Nephron progenitor cell (in vitro differentiated cells): ENCODE measurements at places on chromosomes 6 and 20.

- H3K27ac ChIP-seq = peak overlapping the region; percentile 30
- peaks cover 4% of the 10 kb centered on the region for H3K27me3 ChIP-seq
- H3K4me1 ChIP-seq = peaks cover 48% of the 10 kb centered on the region
- DNase-seq = no peak
- peak overlapping the region; percentile 26 for H3K4me3 ChIP-seq
- H3K36me3 ChIP-seq = peaks cover 24% of the 10 kb centered on the region
Observed at GRCh38 chr6:3294921-3295871, 36.4 kb downstream of the PSMG4 start.

- no peaks in the 10 kb centered on the region for H3K36me3 ChIP-seq
- no peaks in the 10 kb centered on the region for H3K4me1 ChIP-seq
- H3K27ac ChIP-seq = no peak overlapping the region
Observed at GRCh38 chr6:62075869-62076268, 210.2 kb downstream of the KHDRBS2 start.

- peaks cover 73% of the 10 kb centered on the region for H3K27me3 ChIP-seq
- H3K36me3 ChIP-seq = no peaks in the 10 kb centered on the region
- no peak overlapping the region for H3K27ac ChIP-seq
- no peak for DNase-seq
- peaks cover 24% of the 10 kb centered on the region for H3K4me1 ChIP-seq
Observed at GRCh38 chr20:689348-689747, 13.7 kb upstream of the SCRT2 start.

DNA sequence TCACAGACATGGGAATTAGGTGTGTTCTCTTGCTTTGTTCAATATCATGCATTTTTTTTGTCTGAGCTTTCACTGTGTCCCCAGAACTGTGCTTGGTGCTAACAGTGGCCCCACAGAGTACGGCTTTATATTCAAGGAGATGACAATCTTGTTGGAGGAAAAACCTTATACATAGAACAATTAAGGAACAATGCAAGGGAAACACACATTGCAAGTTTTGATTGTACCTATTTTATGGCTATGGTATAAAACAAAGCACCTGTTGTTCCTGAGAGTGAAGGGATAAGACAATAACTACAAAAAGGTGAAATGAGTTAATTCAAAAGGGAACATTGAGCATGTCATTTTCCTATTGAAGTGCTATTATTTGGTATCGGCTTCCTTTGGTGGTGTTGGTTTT lies 143.9 kb upstream of the ESR1 start:
- peaks cover 14% of the 10 kb centered on the region for H3K4me1 ChIP-seq
- no peaks in the 10 kb centered on the region for H3K36me3 ChIP-seq
- H3K27me3 ChIP-seq = peaks cover 11% of the 10 kb centered on the region
- H3K27ac ChIP-seq = no peak overlapping the region

DNA sequence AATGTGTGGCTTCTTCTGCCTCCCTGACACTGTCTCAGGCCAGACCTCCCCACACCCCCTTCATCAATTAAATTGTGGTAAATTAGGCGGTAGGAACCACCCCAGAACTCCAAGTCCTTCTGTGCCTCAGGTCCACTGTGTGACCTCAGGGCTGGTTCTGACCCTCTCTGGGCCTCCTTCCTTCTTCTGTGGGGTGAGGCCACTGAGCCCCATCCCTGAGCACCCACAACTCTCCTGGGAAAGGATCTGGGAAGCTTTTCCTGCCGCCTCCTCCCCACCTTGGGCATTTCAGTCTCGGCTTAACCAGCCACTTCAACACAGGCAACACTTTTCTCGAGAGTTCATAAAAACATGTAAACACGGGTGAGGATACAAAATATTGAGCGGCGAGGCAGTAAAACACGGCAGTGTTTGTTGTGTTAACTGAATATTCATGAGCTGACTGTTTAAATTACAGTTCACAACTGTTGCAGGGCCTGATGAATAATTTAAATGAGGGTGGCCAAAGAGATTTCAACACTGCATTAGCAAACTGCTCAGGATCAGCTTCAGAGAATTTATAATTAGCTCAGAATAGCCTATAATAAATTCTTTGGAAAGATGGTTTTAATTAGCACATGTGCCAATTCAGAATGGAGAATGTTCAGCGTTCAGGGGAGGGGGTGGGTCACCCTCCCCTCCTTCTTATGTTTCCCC lies 112.1 kb downstream of the TOX2 start:
- DNase-seq = no peak
- H3K36me3 ChIP-seq = no peaks in the 10 kb centered on the region
- H3K27me3 ChIP-seq = peaks cover 44% of the 10 kb centered on the region
- peaks cover 9% of the 10 kb centered on the region for H3K4me1 ChIP-seq
- no peak overlapping the region for H3K4me3 ChIP-seq
- H3K27ac ChIP-seq = no peak overlapping the region

- peaks cover 55% of the 10 kb centered on the region for H3K36me3 ChIP-seq
- H3K4me3 ChIP-seq = no peak overlapping the region
- DNase-seq = no peak
- peaks cover 27% of the 10 kb centered on the region for H3K4me1 ChIP-seq
- no peak overlapping the region for H3K27ac ChIP-seq
Observed at GRCh38 chr6:111027219-111027618, 45.4 kb downstream of the RPF2 start.

DNA sequence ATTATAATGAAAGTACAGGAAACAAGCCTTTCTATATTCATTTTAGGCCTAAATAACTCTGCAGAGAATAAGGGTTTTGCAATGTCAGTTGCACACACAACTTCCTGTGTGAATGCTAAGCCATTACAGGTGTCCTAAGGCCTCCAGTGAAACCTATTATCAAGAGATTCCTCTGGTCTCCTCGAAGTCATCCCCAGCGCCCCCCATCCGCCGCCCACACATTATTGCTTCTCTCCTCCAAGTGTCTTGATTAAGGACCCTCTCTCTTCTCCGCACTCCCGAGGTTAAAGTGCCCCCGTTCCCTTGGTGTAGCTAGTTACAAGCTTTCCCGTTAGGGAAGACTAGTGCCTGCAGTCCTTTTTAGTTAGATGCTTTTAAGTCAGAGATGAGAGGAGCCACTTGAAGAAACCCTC lies 1.3 kb downstream of the HIVEP2 start:
- H3K27ac ChIP-seq = peak overlapping the region; percentile 100
- DNase-seq = peak; percentile 16
- H3K36me3 ChIP-seq = no peaks in the 10 kb centered on the region

DNA sequence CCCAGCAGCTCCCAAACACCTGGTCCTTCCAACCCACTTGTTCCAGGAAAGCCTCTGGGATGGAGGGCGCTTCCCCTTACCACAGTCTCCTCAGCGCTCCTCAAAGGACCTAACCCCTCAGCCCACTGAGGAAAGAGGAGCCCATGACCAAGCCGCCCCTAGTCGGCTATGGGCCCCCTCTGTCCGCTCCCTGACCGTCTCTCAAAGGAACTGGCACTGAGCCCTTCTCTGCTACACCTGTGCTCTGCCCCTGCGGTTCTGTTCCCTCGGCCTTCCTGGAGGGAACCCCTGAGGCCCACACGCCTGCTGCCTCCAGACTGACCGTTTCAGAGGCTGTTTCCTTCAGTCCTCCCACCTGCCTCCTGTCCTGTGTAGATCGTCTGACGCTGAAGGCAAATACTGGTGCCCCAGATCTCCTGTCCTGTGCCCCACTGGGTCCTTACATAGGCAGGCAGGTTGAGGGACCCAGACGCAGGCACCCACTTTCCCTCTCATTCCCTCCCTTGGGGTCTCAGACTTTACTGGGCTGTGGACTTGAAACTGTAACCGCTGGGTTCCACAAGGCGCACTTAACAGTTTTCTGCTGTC lies 1.9 kb upstream of the SLC4A11 start:
- peak overlapping the region; percentile 86 for H3K27ac ChIP-seq
- H3K27me3 ChIP-seq = peaks cover 94% of the 10 kb centered on the region
- H3K4me1 ChIP-seq = peaks cover 36% of the 10 kb centered on the region
- peak overlapping the region; percentile 72 for H3K4me3 ChIP-seq
- DNase-seq = no peak

DNA sequence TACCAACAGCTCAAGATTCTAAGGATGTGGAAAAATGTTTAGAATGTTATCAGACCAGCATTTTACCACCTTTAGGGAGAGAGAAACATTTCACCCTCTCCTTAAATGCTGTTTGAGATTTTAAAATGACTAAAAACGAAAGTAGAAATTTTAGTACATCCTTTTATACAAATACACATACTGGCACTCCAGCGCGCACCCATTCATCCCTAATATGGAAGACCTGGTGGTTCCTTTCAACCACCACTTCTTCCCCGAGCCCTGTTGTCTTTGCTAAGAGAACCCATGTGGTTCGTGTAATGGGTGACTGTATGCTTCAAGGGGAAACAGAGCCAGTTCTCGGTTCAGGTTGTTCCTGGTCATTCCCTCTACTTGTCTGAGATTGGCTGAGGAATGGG lies 21.3 kb downstream of the SPATA2 start:
- no peaks in the 10 kb centered on the region for H3K27me3 ChIP-seq
- peak overlapping the region; percentile 81 for H3K27ac ChIP-seq
- H3K36me3 ChIP-seq = peaks cover 15% of the 10 kb centered on the region
- DNase-seq = no peak
- H3K4me3 ChIP-seq = no peak overlapping the region
- H3K4me1 ChIP-seq = peaks cover 57% of the 10 kb centered on the region

DNA sequence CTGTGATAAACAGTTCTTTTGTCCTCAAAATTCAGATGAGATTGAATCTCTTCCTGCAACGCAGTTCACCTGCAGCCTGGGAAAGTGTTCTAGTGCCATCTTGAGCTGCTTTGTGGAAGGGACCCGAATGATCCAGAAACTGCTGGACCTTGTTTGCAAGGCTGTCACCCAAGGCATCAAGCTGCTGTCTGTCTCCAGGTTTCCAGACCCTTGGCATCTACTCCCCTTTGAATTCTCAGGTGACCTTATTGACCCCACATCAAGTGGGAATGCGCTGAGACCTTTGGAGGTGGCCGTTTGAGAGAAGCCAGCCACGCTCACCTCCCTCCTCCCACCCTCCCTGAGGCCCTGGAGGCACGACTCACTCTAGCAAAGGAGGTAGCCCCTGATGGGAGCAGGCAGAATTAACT lies 112.5 kb downstream of the EDN3 start:
- H3K4me3 ChIP-seq = no peak overlapping the region
- peaks cover 32% of the 10 kb centered on the region for H3K4me1 ChIP-seq
- H3K27me3 ChIP-seq = peaks cover 35% of the 10 kb centered on the region
- DNase-seq = no peak
- H3K27ac ChIP-seq = peak overlapping the region; percentile 39

- H3K27me3 ChIP-seq = peaks cover 30% of the 10 kb centered on the region
- no peaks in the 10 kb centered on the region for H3K36me3 ChIP-seq
- H3K27ac ChIP-seq = no peak overlapping the region
- peaks cover 31% of the 10 kb centered on the region for H3K4me1 ChIP-seq
- no peak for DNase-seq
- H3K4me3 ChIP-seq = no peak overlapping the region
Observed at GRCh38 chr6:36343109-36343680, 6.5 kb upstream of the BNIP5 start.

DNA sequence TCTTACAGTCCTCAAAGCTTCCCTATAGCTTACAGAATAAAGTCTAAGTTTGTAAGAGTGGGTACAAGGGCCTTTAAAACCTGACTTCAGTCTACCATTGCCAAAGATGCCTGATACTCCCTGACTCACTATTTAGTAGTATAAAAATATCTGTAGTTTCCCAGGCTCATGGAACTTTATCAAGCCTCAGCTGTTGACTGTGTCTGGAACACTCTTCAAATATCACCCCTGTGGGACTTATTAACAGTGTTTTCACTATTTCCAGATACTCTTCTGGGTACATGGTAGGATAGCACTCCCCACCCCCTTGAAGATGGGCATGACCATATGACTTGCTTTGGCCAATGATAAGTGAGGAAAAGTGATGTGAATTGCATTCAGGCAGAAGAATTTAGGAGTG lies 105.3 kb upstream of the TENT5A start:
- no peaks in the 10 kb centered on the region for H3K36me3 ChIP-seq
- no peaks in the 10 kb centered on the region for H3K4me1 ChIP-seq
- no peak overlapping the region for H3K27ac ChIP-seq
- H3K4me3 ChIP-seq = no peak overlapping the region

DNA sequence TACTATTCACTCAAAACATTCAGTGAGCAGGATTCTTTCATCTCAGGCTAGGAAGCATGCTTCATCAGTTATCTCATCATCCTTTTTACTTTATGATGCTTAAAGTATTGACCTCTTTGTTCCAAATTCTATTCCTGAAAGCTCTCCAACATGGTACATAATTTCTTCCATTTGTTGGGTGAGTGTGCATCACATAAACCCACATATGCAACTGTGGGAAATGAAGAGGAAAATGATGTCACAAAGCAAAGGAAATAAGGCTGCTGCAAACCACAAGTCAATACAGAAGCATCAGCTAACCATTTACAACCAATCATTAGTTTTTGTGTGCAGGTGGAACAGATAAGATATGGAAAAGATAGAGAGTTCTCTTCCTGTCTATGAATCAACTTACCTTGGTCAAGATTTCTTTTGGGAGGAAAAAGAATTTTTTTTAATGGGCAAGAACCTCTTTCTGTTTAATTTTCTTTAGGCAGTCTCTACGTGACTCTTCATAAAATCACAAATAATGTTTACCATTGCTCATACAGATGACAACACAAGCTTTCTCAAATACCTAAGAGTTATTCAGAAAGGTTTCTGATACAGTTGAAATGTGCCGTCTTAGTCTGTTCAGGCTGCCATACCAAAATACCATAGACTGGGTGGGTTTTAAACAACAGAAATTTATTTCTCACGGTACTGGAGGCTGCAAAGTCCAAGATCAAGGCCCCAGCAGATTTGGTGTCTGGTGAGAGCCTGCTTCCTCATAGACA lies 259.9 kb downstream of the ADGRG6 start:
- H3K27ac ChIP-seq = no peak overlapping the region
- H3K27me3 ChIP-seq = no peaks in the 10 kb centered on the region
- H3K36me3 ChIP-seq = no peaks in the 10 kb centered on the region
- no peak overlapping the region for H3K4me3 ChIP-seq

GRCh38 chr6:5379647-5380242 lies 118.4 kb downstream of the FARS2 start:
- no peak overlapping the region for H3K4me3 ChIP-seq
- peaks cover 5% of the 10 kb centered on the region for H3K4me1 ChIP-seq
- DNase-seq = peak; percentile 11

DNA sequence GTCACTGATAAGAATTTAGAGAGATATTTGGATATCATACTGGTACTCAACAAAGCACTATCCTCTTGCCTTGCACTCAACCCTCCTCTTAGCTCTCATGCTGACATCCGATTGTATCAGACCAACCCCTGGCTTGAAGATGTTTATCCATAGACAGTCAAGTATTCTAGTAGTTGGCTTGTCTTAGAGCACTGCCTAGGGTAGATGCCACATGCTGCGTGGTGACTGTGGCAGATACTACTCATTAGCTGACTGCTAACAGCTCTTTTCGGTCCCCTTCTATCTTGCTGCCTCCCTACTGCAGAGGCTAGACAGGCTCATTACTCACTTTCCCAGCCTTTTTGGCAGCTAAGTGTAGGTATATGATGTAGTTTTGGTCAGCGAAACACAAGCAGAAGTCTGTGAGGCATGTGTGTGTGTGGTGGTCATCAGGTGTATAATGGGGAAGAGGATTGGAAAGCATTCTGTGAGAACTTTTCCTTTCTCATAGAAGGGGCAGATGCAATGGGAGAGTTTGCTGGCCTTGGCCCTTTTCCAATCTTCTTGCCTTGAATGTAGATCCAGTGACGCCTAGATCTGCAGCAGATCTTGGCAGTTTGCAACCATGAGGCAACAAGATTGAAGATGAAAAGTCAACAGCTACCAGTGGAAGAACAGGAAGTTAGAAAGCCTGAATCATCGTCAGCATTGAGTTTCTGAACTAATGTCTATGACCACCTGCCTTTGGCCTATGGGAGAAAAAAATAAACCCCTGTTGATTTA lies 4.4 kb upstream of the IFNGR1 start:
- peaks cover 4% of the 10 kb centered on the region for H3K27me3 ChIP-seq
- H3K4me3 ChIP-seq = no peak overlapping the region
- no peak overlapping the region for H3K27ac ChIP-seq
- no peak for DNase-seq
- peaks cover 12% of the 10 kb centered on the region for H3K4me1 ChIP-seq
- H3K36me3 ChIP-seq = no peaks in the 10 kb centered on the region
